ENCODE measurements at places on chromosomes 2 and 18.

DNA sequence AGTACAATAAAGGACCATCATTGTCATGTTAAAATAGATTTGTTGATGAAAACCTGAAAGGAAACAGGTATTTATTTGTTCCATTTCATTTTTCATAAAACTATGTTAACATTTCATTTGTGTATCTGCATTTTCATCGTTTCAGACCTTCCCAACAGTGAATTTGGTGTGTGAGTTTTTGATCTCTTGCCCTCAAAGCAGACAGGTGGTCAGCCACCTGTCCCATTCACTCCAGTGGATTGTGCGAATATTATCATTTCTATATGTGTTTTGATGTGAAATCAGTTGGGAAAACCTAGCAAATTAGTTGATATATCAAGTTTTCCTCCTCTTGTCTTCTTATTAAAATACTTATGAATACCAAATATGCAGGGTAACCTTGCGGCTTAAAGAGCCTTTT is 25.4 kb upstream of the ATP5MC3 start:
- DNase-seq = no peak

DNA sequence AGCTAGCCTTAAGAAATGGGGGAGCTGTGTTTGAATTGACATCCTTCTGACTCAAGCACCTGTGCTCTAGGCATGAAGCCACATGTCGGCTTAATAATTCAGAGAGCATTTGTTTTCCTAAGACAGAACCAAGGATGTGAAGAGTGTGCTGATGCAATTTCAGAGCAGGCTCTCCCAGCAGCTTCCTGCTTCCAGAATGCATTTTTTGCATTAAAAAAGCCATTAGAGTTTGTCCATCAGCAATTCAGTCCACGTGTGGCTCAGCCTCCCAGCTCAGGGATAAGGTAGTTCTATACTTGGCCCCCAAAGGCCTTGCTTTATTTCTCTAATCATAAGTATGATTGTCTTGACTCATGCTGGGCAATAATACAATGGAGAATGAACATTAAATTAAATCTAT is 37.7 kb downstream of the DOCK10 start:
- DNase-seq = no peak

- DNase-seq = no peak
Observed at GRCh38 chr2:143476336-143477087, 347.3 kb downstream of the ARHGAP15 start.

- DNase-seq = no peak
Observed at GRCh38 chr2:237298151-237299118, 115.5 kb downstream of the COL6A3 start.

All from amygdala (tissue), 56 donors.